Astrocyte (in vitro differentiated cells and primary cell): ENCODE measurements at places on chromosomes 13 and 19. TPM values are rescaled to one million over a fixed set of nuclear protein-coding genes. Genes with fewer than 3 reads are reported as not detected.

DNA sequence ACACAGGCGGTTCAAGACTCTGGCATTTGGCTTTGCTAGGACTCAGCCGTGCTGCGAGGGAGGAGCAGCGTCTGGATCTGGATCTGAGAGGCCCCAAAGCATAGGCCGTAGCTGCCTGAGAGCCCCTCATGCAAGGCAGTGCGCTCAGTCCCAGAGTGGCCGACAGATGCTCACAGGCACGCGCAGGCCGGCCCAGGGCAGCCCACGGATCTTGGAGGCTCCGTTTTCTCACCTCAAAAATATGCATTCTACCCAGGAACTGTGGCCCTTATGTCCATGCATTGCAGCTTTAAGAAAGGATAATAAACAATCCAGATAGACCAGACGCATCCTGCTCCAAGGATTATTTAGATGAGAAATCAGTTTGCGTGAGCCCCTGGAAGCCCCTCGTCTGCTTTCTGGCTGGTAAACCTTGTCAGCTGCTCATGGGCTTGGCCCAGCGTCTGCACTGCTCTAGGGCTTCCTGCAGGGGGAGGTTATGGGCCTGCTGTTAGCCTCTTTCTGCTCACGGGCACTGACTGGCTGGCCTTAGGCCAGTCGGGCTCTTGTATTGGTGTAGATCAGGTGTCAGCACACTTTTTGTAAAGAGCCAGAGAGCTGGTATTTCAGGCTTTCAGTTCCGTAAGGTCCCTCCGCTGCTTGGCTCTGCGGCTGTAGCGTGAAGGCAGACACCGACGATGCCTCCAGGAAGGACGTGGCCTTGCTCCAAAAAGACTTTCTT, 24.2 kb downstream of the TEX29 start:
- H3K36me3 ChIP-seq: no peaks in the 10 kb centered on the region
- H3K27ac ChIP-seq: peak overlapping the region; percentile 0
- H3K27me3 ChIP-seq: no peaks in the 10 kb centered on the region
- no peak overlapping the region for H3K4me3 ChIP-seq
- DNase-seq: peak; percentile 47

GRCh38 chr19:41000310-41000737, 9.2 kb downstream of the CYP2B6 start:
- no peaks in the 10 kb centered on the region for H3K4me1 ChIP-seq
- no peak overlapping the region for H3K4me3 ChIP-seq
- H3K36me3 ChIP-seq: no peaks in the 10 kb centered on the region
- H3K27me3 ChIP-seq: no peaks in the 10 kb centered on the region
- no peak overlapping the region for H3K27ac ChIP-seq
- DNase-seq: no peak

Gene PBX4
- total RNA-seq: 0.75 and 0.93 TPM in 2 replicates

- no peak overlapping the region for H3K27ac ChIP-seq
- DNase-seq: no peak
- no peaks in the 10 kb centered on the region for H3K27me3 ChIP-seq
- H3K4me1 ChIP-seq: peaks cover 7% of the 10 kb centered on the region
- H3K36me3 ChIP-seq: no peaks in the 10 kb centered on the region
Observed at GRCh38 chr19:19417628-19418245, 12.3 kb downstream of the GATAD2A start.

DNA sequence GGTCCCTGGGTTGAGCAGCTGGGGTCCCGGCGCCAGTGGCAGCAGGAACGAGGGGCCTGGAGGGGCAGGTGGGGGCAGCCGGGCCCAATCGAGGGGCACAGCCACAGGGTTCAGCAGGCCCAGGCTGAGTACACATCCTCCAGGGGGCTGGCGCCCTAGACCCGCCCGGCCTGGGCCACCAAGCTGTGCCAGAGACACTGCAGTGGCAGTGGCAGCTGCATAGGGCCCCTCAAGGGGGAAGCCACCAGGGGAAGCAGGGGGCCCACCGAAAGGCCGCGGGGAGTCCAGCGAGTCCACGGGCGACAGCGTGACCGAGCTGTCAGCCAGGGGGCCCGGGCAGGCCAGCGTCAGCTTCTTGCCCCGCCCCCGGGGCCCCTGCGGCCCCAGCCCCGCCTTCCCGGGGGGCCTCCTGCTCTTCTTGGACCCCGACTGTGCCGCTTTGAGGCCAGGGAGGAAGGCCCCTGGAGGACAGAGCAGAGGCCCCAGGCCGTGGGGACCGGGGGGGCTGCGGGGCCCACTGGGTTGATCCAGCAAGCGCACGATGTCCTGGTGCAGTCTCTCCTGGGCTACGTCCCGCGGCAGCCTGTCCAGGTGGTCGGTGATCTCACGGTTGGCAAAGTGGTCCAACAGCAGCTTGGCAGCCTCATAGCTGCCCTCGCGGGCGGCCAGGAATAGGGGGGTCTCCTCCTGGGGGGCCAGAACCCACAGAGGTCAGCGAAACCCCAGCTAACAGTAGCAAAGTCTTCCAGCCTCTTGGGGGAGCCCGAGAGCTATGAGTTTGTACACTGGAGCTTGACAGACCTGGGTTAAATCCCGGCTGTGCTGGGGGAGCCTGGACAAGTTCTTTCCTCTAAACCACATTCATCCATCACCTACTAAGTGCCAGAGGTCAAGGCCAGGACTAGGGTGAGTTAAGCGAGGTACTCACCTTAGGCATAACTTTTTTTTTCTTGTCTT, 39.5 kb downstream of the NOTCH3 start:
- no peak overlapping the region for H3K27ac ChIP-seq
- H3K4me3 ChIP-seq: no peak overlapping the region
- peaks cover 9% of the 10 kb centered on the region for H3K36me3 ChIP-seq
- H3K27me3 ChIP-seq: no peaks in the 10 kb centered on the region

GRCh38 chr13:63206461-63206860, 1790.8 kb upstream of the PCDH20 start:
- H3K4me3 ChIP-seq: no peak overlapping the region
- DNase-seq: peak; percentile 57
- no peaks in the 10 kb centered on the region for H3K4me1 ChIP-seq
- no peaks in the 10 kb centered on the region for H3K27me3 ChIP-seq
- H3K27ac ChIP-seq: no peak overlapping the region
- H3K36me3 ChIP-seq: no peaks in the 10 kb centered on the region

Gene KIRREL2
- total RNA-seq: 0.12 and 0.18 TPM in 2 replicates

DNA sequence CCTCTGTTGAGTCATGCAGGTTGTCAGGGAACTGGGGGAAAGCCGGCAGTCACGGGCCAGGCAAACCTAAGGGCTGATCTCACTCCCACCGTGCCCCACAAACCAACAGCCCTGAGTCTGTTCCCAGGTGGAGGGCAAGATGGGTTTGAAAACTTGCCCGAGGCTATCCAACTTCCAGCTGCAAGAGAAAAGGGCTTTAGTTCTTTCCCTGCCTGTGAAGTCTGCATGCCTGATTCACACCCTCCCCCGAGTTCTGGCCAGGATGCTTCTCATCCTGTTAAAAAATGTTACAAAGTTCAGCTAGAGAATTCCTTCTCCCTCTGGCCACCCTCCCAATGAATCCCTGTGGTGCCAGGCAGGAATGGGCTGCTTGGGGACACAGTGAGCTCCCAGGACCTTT, 33.1 kb downstream of the MYO16 start:
- no peaks in the 10 kb centered on the region for H3K36me3 ChIP-seq
- no peak overlapping the region for H3K4me3 ChIP-seq
- no peak for DNase-seq
- H3K27me3 ChIP-seq: no peaks in the 10 kb centered on the region
- H3K4me1 ChIP-seq: no peaks in the 10 kb centered on the region

Gene SPART
- 47.7 and 50.6 TPM in 2 replicates for total RNA-seq

- no peak overlapping the region for H3K27ac ChIP-seq
- DNase-seq: no peak
- H3K4me1 ChIP-seq: peaks cover 8% of the 10 kb centered on the region
- H3K36me3 ChIP-seq: peaks cover 2% of the 10 kb centered on the region
- H3K27me3 ChIP-seq: no peaks in the 10 kb centered on the region
Observed at GRCh38 chr13:51717786-51718398, 86.1 kb downstream of the DHRS12 start.

Gene LHB
- total RNA-seq: 0.48 TPM in 1 of 2 replicates, not detected in the other

Gene MAB21L1
- 2.0 and 2.9 TPM in 2 replicates for total RNA-seq

DNA sequence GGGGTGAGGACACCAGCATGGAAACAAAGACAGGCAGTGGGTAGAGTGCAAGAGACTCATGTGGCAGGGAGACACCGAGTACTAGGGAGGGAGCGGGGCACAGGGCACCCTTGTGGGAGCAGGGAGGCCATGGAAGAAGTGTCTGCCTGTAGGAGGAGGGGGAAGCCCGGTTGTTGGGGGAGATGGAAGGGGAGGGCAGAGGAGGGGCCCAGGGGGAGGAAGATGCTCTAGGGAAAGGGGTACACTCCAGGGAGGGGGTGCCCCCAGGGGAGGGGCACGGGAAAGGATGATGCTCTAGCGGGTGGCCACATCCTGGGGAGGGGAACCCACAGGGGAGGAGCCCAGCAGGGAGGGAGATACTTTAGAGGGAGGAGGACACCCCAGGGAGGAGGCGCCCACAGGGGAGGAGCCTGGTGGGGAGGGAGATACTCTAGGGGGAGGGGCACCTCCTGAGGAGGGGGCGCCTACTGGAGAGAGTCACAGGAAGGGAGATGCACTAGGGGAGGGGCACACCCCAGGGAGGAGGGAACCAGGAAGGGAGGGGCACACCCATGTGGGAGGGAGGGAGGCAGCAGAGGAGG, 24.9 kb downstream of the CPAMD8 start:
- H3K27ac ChIP-seq: no peak overlapping the region
- no peaks in the 10 kb centered on the region for H3K36me3 ChIP-seq
- H3K4me3 ChIP-seq: no peak overlapping the region
- DNase-seq: no peak

GRCh38 chr13:98506728-98507230, 70.1 kb downstream of the STK24 start:
- peaks cover 47% of the 10 kb centered on the region for H3K4me1 ChIP-seq
- H3K36me3 ChIP-seq: no peaks in the 10 kb centered on the region
- H3K27me3 ChIP-seq: no peaks in the 10 kb centered on the region
- no peak overlapping the region for H3K4me3 ChIP-seq
- no peak for DNase-seq

GRCh38 chr19:48859711-48860572, 8.5 kb downstream of the PLEKHA4 start:
- no peak overlapping the region for H3K27ac ChIP-seq
- no peaks in the 10 kb centered on the region for H3K36me3 ChIP-seq
- H3K4me1 ChIP-seq: no peaks in the 10 kb centered on the region
- DNase-seq: no peak
- H3K4me3 ChIP-seq: no peak overlapping the region

Gene LRG1
- 0.14 and 0.19 TPM in 2 replicates for total RNA-seq

DNA sequence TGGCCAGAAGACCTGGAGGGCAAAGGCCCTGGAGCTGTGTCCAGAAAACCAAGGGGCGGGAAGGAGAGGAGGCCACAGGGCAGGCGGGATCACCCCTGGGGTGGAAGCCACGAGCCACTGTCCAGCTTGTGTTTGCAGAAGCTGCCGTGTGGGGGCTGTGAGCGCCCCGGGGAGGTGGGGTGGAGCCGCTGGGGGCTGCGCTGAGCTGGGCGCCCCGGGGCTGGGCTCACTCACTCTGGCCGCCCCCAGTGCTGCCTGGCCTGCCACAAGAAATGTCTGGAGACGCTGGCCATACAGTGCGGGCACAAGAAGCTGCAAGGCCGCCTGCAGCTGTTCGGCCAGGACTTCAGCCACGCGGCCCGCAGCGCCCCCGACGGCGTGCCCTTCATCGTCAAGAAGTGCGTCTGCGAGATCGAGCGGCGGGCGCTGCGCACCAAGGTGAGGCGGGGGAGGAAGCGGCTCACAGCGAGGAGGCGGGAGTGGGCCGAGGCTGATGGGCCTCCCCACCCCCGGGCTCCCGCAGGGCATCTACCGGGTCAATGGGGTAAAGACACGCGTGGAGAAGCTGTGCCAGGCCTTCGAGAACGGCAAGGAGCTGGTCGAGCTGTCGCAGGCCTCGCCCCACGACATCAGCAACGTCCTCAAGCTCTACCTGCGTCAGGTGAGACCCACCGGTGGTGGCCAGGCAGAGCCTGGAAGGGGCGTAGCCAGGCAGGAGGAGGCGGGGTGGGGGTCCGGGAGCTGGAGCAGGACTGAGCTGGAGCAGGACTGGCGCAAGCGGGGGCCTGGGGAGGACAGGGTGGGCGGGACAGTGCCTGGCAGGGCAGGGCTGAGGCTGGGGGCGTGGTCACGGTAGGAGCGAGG, 13.6 kb downstream of the POLR2E start:
- no peak overlapping the region for H3K4me3 ChIP-seq
- H3K27ac ChIP-seq: no peak overlapping the region
- no peaks in the 10 kb centered on the region for H3K27me3 ChIP-seq
- DNase-seq: no peak
- no peaks in the 10 kb centered on the region for H3K36me3 ChIP-seq

DNA sequence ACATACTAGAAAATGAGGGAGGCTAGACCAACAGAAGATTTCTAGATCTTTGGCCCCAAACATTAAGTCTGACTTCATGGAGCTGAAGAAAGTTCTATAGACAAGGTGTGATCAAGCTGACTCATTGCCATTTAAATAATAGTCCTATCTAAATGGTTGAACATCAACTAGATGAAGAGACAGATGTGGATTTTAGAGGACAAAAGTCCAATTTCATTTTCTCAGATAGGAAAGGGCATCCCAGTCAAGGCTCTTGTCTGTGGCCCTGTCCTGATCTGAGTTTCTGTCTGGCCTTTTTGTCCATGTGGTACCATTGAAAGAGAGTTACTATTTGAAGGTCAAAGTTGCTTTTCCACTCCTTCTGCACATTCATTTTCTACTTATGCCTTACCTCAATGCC, 74.6 kb downstream of the MBNL2 start:
- H3K4me3 ChIP-seq: no peak overlapping the region
- no peaks in the 10 kb centered on the region for H3K27me3 ChIP-seq
- H3K27ac ChIP-seq: peak overlapping the region; percentile 95
- no peak for DNase-seq

GRCh38 chr13:28000567-28000966, 12.1 kb upstream of the URAD start:
- no peak overlapping the region for H3K27ac ChIP-seq
- no peaks in the 10 kb centered on the region for H3K27me3 ChIP-seq
- H3K36me3 ChIP-seq: no peaks in the 10 kb centered on the region
- no peak overlapping the region for H3K4me3 ChIP-seq
- no peak for DNase-seq
- H3K4me1 ChIP-seq: no peaks in the 10 kb centered on the region

- no peak overlapping the region for H3K27ac ChIP-seq
- no peaks in the 10 kb centered on the region for H3K4me1 ChIP-seq
- H3K27me3 ChIP-seq: no peaks in the 10 kb centered on the region
- no peak for DNase-seq
Observed at GRCh38 chr13:52969373-52969772, 59.2 kb upstream of the OLFM4 start.

Gene NDUFA7
- total RNA-seq: 45.4 and 49.3 TPM in 2 replicates

- H3K4me3 ChIP-seq: no peak overlapping the region
- H3K27ac ChIP-seq: no peak overlapping the region
Observed at GRCh38 chr19:788983-789700, 8.1 kb upstream of the PTBP1 start.

- H3K4me1 ChIP-seq: peaks cover 42% of the 10 kb centered on the region
- H3K27me3 ChIP-seq: no peaks in the 10 kb centered on the region
- H3K27ac ChIP-seq: no peak overlapping the region
- no peak overlapping the region for H3K4me3 ChIP-seq
Observed at GRCh38 chr13:110284779-110285484, 22.0 kb downstream of the COL4A1 start.

Gene FAM216B
- total RNA-seq: not detected in 2 replicates

Gene RDH8
- total RNA-seq: not detected in 2 replicates
